Stimulated activated CD4-positive, alpha-beta T cell treated with anti-CD3 and anti-CD28 coated beads, Interleukin-15, amount 100 ng/mL, for 1 hour (primary cell): ENCODE measurements at places on chromosomes 3 and 15.

GRCh38 chr3:138942271-138942670 lies 4.7 kb downstream of the FOXL2 start:
- no peak for DNase-seq

DNA sequence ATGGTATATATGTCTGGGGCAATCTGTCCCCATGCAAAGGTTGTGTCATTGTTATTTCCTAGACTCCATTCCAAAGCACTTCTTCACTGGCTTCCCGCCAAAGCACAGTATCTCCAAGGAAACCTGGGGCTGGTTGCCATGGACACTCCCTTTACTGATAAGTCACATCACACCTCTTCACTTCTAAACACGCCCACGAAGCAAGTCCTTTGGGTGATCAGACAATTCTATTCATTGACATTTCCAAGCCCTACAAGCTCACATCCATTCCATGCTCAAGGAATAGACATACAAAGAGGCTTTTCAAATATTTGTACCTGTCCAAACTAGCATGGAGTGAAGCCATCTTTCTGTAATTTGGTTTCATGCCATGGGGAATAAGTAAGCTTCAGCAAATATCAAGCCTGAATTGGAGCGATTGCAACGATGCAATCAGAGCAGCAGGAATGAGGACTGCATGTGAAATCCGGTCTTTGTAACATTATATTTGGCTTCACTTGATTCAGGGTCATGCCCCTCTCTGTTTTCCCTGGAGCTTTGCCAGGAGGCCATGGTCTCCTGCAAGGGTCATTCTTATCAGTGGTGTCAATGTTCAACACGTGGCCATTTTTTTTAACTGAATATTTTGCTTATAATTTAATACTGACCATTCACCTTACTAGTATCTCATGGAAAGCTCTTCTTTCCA lies 201.6 kb upstream of the TMC3 start:
- no peak for DNase-seq

DNA sequence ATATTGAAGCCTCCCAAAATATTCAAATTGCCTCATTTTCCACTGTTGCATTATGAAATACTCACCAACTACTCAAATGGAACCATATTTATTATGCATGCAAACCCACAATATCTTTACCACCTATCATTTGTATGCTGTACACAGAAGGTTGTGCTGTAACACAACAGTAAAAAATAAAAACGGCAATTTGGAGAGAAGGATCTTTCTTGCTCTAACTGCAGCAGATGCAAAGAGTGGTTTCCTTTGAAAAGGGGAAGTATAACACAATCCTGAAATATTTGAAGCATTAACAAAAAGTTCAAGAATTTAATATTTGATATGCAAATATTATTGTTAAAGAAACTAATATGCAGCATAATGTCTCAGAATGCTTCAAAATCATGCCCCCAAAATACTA lies 244.5 kb upstream of the SUCLG2 start:
- DNase-seq = no peak

DNA sequence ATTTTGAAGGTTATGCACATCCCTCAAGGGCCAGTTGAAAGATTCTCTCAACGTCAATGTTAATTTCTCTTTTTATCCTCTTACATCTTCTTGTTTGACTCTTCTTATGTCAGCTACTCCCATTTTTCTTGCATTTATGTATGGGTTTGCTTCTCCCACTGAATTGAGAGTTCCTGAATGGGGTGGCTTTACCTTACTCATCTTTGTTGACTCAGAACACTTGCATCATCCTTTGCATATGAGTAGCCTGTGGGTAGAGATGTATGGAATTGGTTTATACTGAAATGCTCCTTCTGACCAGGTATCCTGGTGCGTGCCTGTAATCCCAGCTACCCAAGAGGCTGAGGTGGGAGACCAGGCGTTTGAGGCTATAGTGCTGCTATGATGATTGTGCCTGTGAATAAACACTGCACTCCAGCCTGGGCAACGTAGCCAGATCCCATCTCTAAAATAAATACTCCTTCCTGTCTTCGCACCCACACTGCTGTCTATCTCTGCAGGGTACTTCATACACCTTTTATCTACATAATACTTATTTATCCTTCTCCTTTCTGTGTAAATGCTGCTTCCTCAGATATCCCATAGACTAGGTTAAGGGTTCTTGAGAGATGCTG lies 123.6 kb upstream of the DPH6 start:
- no peak for DNase-seq

- DNase-seq = no peak
Measured at GRCh38 chr3:14228681-14229470, 50.3 kb downstream of the LSM3 start.

- no peak for DNase-seq
Measured at GRCh38 chr3:32175607-32176197, 62.8 kb upstream of the CMTM8 start.

- DNase-seq = no peak
Measured at GRCh38 chr15:51750186-51750585, 1.2 kb upstream of the TMOD2 start.

- no peak for DNase-seq
Measured at GRCh38 chr3:31290046-31290445, 242.7 kb upstream of the STT3B start.

- DNase-seq = no peak
Measured at GRCh38 chr15:74653426-74654102, 37.9 kb downstream of the CLK3 start.

- DNase-seq = no peak
Measured at GRCh38 chr3:90011131-90011530, 903.7 kb downstream of the EPHA3 start.

DNA sequence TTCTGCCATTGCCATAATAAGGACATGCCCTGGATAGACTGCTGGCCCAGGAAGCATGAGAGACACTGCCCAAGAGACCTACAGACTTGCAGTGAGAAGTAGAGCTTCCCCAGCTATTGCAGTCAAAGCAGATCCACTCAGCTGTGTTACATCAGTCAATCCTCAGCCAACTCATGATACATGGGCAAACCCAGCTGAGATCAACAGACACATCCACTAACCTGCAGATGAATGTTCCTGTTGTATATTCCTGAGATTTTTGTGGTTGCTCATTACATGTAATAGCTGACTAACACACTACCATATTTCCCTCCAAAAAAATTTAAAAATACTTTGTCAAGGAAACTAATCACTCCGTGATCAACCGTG lies 68.6 kb downstream of the DCLK3 start:
- no peak for DNase-seq

GRCh38 chr3:71388535-71389120 lies 194.9 kb downstream of the FOXP1 start:
- DNase-seq = no peak

DNA sequence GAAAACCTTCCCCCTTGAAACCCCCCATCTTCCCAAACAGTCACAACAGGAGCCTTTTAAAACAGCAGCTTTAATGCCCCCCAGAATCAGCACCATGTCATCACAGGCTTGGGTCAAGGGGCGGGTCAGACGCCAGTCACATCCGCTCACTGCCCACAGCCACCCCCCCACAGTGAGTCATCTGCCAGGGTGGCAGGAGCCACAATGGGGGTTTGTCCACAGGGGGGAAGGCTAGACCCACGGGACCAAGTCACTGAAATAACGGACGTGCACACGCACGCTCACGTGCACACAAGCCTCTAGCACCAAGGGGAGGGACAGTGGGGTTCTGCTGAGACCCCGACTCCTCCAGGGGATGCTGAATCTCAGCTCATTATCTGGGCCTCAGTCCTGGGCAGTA lies 441 bp upstream of the UCN2 start:
- no peak for DNase-seq

DNA sequence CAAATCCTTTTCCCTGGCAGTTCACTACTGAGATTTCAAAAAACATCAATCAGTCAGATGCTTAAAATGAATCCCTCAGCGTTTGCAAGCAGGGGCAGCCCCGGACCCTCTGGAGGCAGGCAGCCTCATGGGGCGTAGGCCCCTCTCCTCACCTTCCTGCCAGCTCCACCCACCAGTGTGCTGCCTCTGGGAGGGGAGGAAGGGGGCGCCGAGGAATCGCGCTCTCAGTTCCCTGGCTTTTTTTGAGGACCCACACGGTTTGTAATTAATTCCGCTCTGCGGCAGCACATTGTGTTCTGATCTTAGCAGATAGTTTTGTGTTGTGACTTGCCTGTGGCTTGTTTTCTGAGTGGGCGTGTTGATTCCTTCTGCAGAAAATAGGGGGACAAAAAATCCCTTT lies 159.9 kb downstream of the KLF13 start:
- DNase-seq = no peak

GRCh38 chr3:77571971-77572715 lies 532.2 kb downstream of the ROBO2 start:
- no peak for DNase-seq

DNA sequence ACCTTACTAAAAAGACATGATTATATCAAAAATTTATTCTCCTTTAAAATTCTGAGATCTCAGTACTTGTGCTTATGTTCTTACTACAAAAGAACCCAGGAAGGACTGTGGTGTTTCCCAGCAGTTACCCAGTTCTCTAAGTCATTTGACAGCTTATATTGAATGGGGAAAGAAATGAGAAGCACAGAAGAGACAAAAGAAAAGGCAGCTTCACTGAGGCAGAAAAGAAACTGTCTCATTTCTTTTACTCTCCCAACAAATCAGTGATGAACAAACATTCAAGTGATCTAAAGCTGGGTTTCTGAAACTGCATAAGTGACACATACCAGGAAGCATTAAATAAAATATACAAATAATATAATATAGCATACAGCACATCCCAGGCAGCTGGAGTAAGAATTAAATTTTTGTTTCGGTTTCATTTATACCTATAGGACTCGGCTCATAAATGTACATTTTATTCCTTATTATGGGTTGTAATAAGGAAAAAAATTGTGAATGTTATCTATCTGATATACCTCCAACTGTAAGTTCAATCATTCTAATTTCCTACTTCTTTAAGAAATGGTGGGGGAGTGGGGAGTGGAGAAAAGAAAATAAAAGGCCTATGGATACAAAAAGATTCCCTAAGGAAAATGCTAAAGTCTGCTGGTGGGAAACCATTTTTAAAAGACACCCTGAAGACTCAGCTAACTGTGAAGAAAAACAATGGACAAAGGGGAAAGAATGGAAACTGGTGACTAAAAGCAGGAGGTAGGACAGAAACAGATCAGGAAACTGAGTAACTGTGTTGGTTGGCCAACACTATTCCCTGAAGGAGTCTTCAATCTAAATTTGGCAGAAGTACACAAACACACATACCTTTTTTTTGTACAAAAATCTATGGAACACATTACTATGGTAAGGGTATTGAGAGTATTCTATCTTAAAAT lies 156.8 kb downstream of the TBC1D5 start:
- no peak for DNase-seq

DNA sequence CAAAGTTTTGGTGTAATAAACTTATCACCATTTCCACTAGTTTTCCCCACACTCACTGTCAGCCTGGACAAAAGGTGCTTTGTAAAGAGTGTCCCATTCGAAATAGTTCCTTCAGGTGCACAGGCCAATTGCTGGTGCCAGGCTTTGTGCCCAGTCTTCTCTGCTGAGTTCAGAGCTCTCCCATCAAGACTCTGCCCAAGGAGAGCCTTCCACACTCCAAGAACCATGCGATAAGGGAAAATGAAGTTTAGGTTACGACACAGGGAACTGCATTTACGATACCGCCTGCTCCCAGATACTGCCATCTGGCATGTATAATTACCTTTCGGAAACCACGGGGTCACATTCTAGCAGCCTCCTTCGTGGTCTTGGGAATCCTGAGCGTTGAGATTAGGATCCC lies 379.6 kb downstream of the MECOM start:
- no peak for DNase-seq

DNA sequence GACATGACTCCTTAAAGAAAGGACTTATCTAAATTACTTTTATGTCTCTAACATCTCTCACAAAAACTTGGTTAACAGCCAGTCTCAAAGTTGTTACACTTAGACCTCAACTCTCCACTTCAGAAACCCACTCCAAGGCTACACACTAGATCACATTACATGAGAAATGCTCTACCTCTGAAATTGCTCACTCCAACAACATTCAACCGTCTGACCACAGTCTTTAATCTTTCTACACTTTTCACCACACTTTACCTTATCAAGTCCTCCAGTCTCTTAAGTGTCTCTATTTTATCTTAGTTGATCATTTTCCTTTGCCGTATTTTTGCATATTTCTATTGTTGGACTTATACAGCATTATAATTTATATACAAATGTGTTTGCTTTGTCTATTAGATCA lies 5.8 kb downstream of the SLC12A6 start:
- no peak for DNase-seq

DNA sequence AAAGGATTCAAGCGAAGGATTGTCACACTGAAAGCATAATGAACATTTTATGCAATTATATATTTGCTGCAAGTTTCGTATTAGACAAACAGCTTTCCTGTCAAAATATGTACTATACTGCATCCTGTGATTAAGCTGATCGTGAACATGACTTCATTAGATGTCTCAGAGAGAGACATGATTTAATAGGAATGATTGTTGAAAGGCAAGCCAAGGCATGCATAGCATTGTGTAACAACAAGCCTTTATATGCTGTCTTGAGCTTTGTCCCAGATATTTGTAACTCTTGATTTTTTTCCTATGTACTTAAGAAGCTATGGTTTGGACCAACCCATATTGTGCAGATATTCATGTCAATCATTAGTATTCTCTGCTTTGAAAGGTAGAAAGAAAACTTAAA lies 309.1 kb downstream of the KCNH8 start:
- no peak for DNase-seq

DNA sequence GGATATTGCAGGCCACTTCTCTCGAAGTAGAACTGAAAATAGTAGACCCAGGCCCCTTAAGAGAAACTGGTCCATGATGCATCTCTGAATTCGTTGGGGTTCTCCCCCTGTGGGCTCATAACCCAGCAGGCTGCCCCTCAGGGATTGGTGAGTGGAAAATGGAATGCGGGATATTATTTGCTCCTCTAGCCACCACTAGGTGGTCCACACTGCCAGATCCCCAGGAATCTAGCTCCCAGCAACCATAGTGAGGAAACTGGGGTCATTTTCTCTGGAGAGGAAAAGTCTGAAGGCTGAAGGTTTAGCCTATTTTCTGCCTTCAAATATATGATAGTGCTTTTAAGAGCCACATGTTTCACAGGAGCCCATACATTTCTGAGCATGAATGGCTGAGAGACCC lies 6.7 kb downstream of the CX3CR1 start:
- no peak for DNase-seq

DNA sequence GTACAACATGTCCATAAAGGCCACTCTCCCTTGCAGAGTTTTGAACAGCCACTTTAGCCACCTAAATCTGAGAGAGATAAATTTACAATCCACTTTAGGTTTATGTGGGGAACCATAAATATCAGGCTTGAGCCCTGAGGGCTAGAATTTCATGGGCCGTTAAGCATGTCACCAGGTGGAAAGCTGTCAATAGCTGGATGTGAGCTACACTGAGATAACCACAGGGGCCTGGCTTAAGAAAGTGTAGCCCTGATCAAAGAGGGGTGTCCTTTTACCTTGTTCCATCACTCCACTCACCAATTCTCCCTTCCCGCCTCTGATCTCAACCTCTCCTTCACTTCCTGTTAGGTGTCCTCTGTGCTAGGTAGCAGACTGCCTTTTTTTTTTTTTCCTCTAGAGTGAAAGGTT lies 172.8 kb upstream of the ICE2 start:
- no peak for DNase-seq

- DNase-seq = no peak
Measured at GRCh38 chr3:4416427-4416945, 50.6 kb downstream of the SUMF1 start.

GRCh38 chr3:113832477-113833164 lies 6.0 kb upstream of the GRAMD1C start:
- DNase-seq = no peak

- no peak for DNase-seq
Measured at GRCh38 chr3:71244826-71245488, 338.6 kb downstream of the FOXP1 start.

- no peak for DNase-seq
Measured at GRCh38 chr15:90550919-90551318, 21.2 kb downstream of the CRTC3 start.
